Activated T-cell treated with anti-CD3 and anti-CD28 coated beads for 24 hours (primary cell): ENCODE measurements at places on chromosomes 1 and 21.

DNA sequence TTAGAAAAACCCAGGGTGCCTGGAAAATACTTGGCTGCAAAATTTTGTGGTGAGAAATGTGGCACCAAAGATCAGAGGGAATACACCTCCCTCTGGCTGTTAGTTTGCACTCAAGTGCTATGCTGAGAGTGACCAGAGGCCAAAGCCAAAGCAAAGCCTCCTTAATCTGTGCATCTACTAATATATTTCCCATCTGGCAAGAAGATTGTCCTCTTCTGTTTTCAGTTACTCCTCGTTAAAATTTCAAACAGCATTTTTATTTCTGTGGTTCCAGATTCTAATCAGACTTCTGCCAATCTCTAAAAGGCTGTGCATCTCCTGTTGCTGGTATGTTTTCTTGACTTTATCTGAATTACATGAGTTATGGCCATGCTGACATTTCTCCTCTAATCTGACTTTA lies 327.4 kb downstream of the TBX15 start:
- no peak for DNase-seq

GRCh38 chr1:89598450-89599331 lies 34.2 kb upstream of the LRRC8C start:
- DNase-seq, result no peak

GRCh38 chr1:92901126-92901525 lies 60.1 kb downstream of the DIPK1A start:
- DNase-seq, result no peak

DNA sequence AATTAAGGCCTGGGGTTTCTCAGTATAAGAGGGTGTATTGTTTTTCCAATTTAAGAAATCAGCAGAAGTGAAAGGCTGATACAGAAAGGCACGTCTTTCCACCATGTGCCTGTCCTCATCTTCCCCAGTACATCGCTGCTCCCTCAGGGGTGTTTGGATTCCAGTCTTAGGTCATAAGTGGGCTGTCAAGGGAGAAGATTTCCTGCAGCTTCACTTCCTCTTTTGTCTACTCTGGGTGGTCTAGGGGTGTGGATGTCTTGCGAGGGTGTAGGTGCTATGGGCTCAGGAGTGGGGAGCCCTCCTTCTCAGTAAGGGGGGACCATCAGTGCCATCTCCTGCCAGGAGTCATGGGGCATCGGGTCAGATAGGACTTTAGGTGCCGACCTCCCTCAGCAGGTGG lies 999.8 kb upstream of the NCAM2 start:
- no peak for DNase-seq

GRCh38 chr1:95793893-95794292 lies 559.9 kb downstream of the RWDD3 start:
- DNase-seq, result no peak

DNA sequence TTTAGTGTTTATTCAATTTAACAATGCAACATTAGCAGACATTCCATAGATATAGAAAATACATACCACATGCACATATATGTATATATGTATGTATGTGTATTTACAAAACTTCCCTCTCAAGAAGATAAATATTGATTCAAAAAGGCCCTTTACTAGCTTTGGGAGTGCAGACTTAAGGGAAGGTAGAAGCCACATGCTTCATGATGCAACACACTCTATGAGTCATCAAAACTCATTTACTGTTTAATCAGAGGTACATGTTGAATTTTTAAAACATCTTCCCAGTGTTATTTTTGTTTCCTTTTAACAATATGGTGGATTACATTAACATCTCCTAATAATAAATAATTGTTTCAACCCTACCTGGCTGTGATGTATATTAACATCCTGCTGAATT lies 61.4 kb upstream of the KIRREL1 start:
- DNase-seq, result no peak

DNA sequence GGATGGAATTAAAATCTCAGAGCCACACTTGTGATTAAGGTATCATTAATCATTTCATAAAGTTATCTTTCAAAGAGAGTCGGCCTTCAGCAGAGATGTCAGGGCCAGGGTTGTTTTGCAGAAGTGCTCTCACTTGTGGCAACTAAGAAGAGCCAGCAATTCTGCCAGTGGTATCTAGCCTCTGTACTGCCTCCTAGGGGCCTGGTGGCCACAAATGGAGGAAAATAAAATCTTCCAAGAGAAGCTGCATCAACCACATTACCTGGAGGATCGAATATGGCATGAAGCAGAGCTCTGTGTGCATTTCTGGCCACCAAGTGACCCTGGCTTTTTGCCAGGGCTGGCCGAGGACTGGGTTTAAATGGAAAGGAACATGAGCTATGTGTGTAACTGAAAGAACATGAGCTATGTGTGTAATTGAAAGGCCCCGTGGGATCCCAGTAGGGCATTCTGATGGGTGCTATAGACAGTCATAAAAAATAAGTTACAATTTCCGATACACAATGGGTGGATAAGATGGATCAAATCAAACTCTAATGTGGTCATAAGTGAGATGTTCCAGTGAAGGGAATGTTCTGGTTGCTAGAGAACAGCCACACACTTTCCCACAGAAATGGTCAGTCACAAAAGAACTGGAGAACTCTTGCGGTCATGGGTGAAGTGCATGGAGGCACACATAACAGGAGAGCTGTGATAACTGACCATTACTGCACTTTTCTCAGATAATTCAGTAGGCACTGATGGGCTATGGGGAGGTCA lies 335.8 kb downstream of the CAMTA1 start:
- DNase-seq, result no peak

DNA sequence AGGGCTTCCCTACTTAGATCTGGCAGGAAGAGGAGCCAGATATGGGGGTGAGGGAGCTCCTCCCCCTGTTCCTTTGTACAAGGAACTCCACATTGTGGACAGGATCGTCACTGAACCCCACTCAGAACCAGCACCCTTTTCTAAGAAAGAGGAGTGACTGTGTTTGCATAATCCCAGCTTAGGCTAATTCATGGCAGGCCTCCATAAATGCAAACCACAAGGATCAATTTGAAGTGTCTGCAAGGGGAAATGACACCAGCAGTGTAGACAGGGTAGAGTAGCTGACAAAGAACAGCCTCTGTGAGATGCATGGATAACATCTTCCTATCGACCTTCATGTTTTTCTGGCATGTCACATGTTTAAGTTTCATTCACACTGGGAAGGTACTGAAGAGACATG lies 11.7 kb downstream of the MX1 start:
- DNase-seq, result no peak

- no peak for DNase-seq
Observed at GRCh38 chr1:179761296-179761695, 18.2 kb downstream of the FAM163A start.
